PC-9 (cell line): ENCODE measurements at places on chromosomes 4 and X. TPM values are rescaled to one million over a fixed set of nuclear protein-coding genes. Genes with fewer than 3 reads are reported as not detected.

VCX3B gene
- 0.93 and 1.2 TPM in 2 replicates for total RNA-seq

DNA sequence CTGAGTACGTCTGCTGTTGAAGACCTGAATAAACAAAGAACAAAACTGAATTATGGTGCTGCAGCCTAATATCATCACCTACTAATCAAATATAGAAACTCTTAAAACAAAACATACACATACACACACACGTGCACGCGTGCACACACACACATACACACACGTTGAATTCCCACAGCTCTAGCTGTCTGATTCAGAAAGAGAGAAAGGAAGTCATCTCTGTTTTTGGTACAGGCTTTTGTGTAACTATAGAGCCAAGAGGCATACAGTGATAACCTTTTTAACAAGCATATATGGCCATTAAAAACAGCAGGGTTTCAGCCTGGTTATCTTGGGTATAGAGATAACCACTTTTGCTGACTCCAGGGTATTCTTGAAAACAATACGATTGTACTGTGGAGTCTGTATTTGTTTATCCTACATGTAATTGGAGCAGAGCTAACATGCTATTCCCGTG is 823.2 kb downstream of the CCSER1 start:
- peaks cover 11% of the 10 kb centered on the region for H3K4me1 ChIP-seq
- no peaks in the 10 kb centered on the region for H3K27me3 ChIP-seq
- H3K36me3 ChIP-seq, result no peaks in the 10 kb centered on the region

PWWP3B gene
- total RNA-seq, result not detected in 2 replicates

DNA sequence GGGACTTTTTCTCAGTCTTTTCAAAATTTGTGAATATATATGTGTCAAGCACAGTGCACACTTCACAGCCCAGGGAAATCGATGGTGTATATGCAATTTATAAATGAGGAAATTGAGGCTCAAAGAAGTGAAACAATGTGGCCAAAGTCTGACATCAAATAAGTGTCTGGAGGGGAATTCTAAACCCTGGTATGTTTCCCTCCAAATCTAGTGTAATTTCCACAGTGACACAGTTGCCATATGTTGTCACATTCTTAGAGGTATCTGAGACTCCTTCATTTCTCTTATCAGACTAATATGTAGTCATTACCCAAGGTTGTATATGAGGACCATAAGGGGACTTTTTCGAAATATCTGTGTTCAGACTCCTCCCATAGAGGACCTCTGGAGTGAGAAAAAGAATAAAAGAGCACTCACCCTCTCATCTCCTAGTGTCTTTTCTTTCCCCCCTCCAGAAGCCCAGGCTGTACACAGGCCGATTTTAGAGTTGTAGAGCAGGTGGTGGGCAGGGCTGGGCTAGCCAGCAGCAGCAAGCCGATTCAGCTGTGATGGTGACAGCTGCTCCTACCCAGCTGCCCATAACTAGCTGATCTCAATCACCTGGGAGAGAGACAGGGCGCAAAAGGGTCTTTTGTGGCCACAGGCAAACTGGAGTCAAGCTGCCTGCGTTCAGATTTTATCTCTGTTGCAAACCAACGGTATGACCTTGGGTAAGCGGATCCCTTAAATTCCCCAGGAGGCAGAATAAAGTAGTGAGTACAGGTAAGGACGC is 55.1 kb downstream of the CLCN5 start:
- no peak overlapping the region for H3K4me3 ChIP-seq
- no peak for DNase-seq
- H3K4me1 ChIP-seq, result no peaks in the 10 kb centered on the region
- no peak overlapping the region for H3K27ac ChIP-seq

DNA sequence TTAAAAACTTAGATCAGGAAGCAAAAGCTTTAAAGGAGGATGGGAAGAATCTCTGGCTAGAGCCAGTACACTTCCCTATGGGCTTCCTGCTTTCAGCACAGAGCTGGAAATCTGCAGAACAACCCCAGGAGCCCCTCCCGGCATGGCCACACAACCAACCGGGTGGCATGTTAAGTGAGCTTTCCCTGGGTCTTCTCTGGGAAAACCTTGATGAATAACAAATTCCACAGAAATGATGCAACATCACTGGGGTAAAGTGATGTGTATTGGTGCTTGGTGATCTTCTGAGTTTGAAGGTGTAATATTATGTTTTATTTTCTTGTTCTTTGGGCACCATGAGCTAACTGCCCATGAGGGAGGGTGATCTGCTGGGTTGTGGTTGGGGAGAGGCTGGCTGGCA is 22.1 kb downstream of the NHS start:
- H3K27me3 ChIP-seq, result no peaks in the 10 kb centered on the region
- H3K36me3 ChIP-seq, result no peaks in the 10 kb centered on the region
- no peak overlapping the region for H3K4me3 ChIP-seq
- peak overlapping the region; percentile 24; the same call in 1 of the 2 replicates for H3K27ac ChIP-seq
- peaks cover 8% of the 10 kb centered on the region; the same call in 1 of the 2 replicates for H3K4me1 ChIP-seq

DNA sequence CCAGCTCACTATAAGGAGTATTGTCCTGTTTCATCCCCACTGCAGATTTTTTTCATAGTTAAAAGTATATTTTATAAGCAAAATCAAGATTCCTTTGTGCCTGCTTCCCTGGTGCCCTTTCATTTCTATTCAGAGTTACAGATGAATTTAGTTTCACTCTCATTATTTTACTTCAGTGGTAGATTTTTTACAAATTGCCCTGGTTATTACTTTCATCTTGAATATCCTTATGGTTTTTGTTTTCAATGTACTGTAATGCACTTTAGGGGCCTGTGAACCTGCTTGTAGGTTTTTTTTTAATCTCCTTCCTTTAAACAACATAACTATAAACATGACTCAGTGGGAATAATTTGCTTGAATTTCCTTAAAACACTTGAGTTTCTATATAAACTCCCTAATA is 126.8 kb downstream of the GPR143 start:
- no peak overlapping the region for H3K27ac ChIP-seq
- no peaks in the 10 kb centered on the region for H3K27me3 ChIP-seq
- no peak overlapping the region for H3K4me3 ChIP-seq
- no peak for DNase-seq

PDE6B gene
- 5.9 and 8.2 TPM in 2 replicates for total RNA-seq

DNA sequence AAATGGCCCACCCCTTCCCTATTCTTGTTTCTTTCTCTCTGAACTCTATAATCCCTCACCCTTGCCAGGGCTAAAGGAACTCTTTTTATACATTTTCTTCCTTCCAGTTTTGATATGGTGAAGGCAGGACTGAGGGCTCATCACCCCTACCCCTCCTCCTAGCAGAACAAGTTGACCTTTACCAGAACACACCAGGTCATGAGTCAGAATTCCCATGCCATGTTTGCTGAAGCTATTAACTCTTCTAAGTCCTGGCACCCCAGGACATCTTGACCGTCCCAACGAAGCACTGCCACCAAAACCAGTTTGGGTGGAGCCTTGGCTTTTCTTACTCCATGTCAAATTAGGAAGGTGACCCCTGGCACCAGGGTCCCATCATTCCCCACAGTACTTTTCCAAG is 57.5 kb upstream of the DYNLT3 start:
- H3K27me3 ChIP-seq, result no peaks in the 10 kb centered on the region
- no peak overlapping the region for H3K27ac ChIP-seq
- H3K36me3 ChIP-seq, result no peaks in the 10 kb centered on the region
- no peak overlapping the region for H3K4me3 ChIP-seq
- no peak for DNase-seq

- no peaks in the 10 kb centered on the region for H3K36me3 ChIP-seq
- no peak overlapping the region for H3K27ac ChIP-seq
- DNase-seq, result no peak
- no peaks in the 10 kb centered on the region for H3K27me3 ChIP-seq
These were observed 154.5 kb downstream of the GRXCR1 start for GRCh38 chr4:43047058-43047457.

DNA sequence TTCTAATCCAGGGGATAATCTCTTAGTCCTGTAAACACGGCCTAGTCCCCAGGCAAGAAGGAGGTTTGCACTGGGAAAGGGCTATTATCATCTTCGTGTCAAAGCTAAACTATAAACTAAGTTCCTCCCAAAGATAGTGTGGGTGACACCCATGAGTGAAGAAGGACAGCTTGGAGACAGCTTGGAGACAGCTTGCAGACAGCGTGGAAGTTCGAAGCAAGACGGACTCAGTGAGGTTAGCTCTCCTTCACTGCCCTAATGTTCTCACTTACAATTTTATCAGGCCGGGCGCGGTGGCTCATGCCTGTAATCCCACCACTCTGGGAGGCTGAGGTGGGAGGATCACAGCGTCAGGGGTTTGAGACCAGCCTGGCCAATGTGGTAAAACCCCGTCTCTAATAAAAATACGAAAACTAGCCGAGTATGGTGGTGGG is 19.2 kb upstream of the PLCXD1 start:
- H3K4me3 ChIP-seq, result no peak overlapping the region; the same call in 1 of the 2 replicates
- H3K36me3 ChIP-seq, result no peaks in the 10 kb centered on the region
- H3K4me1 ChIP-seq, result peaks cover 22% of the 10 kb centered on the region
- DNase-seq, result no peak

GRID2 gene
- not detected in 2 replicates for total RNA-seq

GRCh38 chr4:165325732-165326512 is 1.5 kb upstream of the MSMO1 start:
- H3K27ac ChIP-seq, result peak overlapping the region; percentile 96
- peak overlapping the region; percentile 98 for H3K4me3 ChIP-seq
- peak; percentile 81 for DNase-seq
- peaks cover 41% of the 10 kb centered on the region for H3K4me1 ChIP-seq
- H3K27me3 ChIP-seq, result no peaks in the 10 kb centered on the region
- H3K36me3 ChIP-seq, result no peaks in the 10 kb centered on the region; the same call in 1 of the 2 replicates

DNA sequence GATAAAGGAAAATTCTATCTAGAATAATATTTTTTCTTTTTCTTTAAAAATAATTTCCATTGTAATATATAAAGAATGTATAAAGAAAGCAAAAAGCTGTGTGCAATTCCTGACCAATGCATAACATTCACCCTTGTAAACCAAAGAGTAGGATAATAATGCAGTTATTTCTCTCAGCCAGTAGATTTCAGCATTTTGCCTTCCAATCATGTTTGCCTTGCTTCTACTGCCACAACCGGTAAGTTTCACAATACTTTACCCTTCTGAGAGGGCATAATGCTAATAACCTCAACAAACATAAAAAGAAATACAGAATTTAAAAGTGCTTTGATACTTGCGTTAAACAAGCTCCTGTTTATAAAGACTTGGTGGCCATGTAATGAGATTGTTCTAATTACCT is 59.9 kb downstream of the CHIC2 start:
- no peak for DNase-seq
- no peaks in the 10 kb centered on the region for H3K27me3 ChIP-seq
- no peaks in the 10 kb centered on the region for H3K36me3 ChIP-seq
- H3K27ac ChIP-seq, result no peak overlapping the region

- no peak overlapping the region for H3K27ac ChIP-seq
- no peak for DNase-seq
- H3K36me3 ChIP-seq, result no peaks in the 10 kb centered on the region
These were observed 52.2 kb downstream of the SMIM20 start for GRCh38 chr4:25966171-25966570.

GRCh38 chr4:176792326-176793059 is at the start of gene VEGFC:
Gene VEGFC (minus strand): TSS chr4:176792922. CDS start chr4:176792311, 611 bp downstream.
- no peaks in the 10 kb centered on the region for H3K36me3 ChIP-seq
- H3K27me3 ChIP-seq, result no peaks in the 10 kb centered on the region
- H3K27ac ChIP-seq, result peak within 1 kb of the TSS; percentile 96
- H3K4me3 ChIP-seq, result peak within 1 kb of the TSS; percentile 71
- H3K4me1 ChIP-seq, result peaks cover 33% of the 10 kb centered on the region

UGT8 gene
- total RNA-seq, result 2.7 and 3.7 TPM in 2 replicates

HMX1 gene
- not detected in 2 replicates for total RNA-seq

RHOXF1 gene
- total RNA-seq, result 0.81 TPM in 1 of 2 replicates, not detected in the other
